Activated CD4-positive, alpha-beta T cell treated with anti-CD3 and anti-CD28 coated beads, Interleukin-2, amount 10 ng/mL, durations not matched to agents 7 days and 5 days (primary cell): ENCODE measurements at places on chromosomes 4 and X.

DNA sequence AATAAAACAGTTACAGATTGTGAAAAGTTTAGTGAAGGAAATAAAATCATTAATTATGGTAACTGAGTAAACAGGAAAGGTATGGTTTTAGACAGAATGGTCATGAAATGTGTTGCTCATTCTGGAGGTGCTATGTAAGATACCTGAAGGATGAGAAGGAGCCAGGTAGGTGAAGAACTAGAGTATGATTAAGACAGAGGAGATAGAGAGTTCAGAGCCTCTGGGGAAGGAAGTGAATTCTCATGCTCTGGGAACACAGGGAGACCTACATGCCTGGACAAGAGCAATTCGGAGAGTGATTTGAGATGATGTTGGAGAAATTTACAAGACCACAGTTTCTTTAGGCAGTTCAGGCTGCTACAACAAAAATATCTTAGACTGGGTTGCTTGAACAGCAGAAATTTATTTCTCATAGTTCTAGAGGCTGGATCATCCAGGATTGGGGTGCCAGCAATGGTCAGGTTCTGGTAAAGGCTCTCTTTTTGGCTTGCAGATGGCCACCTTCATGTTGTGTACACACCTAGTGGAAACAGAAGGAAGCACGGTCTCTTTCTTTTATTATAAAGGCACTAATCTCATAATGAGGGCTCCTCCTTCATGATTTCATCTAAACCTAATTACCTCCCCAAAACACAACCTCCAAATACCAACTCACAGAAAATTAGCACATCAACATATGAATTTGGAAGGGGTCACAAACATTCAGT, 1416.1 kb downstream of the PCDH7 start:
- DNase-seq, result no peak

DNA sequence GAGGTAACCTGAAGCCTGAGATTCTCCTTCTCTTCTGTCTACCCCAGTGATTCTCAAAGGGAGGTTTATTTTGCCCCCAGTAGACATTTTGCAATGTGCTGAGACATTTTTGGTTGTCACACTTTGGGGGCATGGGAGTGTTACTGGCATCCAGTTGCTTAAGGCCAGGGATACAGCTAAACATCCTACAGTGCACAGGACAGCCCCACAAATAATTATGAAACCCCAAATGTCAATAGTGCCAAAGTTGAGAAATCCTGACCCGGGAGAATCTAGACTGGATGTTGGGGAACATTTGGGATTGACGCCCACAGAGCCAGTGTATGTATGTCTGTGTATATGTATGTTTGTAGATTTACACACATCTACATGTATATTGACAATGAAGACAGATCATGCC, 13.2 kb downstream of the MID1 start:
- no peak for DNase-seq

GRCh38 chr4:111991797-111992196, 153.5 kb upstream of the FAM241A start:
- DNase-seq, result no peak

DNA sequence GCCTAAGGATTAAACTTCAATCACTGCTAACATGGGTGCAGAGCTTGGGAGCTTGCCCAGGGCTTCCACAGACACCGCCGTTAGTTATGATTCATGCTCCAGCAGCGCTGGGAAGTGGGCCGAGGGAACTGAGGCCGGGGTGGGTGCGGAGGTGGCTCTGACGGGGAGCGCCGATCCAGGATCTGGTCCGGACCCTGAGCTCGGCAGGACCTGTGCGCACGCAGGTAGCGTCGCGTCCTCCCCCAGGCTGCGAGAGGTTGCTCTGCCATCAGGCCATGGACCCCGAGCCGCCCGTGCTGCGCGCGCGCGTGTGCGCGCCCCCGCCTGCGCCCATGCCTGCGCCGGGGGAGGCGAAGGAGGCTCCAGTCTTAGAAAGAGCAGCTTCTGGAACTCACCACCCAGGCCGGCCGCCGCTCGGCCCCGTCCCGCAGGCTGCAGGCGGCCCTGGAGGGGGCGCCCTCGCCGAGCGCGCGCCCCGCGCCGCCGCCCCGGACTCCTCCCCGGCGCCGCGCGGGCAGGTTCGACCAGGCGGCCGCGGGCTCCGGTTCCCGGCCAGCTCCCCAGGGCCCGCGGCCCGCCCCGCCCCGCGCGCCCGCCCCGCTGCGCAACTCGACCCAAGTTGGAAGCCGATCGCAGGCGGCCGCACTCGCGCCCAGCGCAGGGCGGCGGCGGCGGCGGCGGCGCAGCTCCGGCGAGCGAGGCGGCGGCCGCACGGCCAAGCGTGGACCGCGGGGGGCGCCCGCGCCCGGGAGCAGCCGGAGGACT, 732 bp upstream of the ADRA2C start:
- DNase-seq, result no peak

DNA sequence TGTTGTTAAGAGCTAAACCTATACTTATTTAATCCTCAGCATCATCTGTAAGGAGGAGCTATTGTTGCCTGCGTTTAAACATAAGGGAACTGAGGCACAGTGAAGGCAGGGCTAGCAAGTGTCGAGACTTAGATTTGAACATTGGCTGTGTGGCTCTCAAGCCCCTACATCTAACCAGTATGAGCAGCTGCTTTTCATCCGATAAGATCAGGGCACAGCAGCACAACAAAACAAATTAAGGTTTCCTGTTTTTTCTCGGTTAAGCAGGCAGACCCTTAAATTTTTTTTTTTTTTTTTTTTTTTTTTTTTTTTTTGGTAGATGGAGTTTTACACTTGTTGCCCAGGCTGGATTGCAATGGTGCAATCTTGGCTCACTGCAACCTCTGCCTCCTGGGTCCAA, 35.6 kb downstream of the RAB40A start:
- DNase-seq, result no peak

DNA sequence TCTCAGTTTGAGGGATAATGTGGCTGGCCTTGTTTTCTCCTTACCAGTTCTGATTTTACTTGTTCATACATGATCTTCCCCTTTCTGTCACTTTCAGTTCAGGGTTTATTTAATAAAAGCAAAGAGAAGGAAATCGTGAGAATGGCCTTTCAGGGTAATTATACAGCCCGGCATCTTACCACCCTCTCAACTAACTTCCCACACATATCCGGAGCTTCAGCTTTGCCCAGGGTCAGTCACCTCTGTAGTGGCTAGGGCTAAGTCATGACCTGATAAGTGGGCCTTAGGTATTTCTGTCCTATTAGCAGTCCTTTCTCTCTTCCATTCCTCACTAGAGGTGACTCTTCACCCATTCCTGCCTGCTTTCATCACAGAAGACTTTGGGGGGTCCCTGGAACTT, 15.8 kb downstream of the TRPC5 start:
- no peak for DNase-seq
